Cortex of kidney (tissue), 1 donor: ENCODE measurements at places on chromosomes 7 and 10.

DNA sequence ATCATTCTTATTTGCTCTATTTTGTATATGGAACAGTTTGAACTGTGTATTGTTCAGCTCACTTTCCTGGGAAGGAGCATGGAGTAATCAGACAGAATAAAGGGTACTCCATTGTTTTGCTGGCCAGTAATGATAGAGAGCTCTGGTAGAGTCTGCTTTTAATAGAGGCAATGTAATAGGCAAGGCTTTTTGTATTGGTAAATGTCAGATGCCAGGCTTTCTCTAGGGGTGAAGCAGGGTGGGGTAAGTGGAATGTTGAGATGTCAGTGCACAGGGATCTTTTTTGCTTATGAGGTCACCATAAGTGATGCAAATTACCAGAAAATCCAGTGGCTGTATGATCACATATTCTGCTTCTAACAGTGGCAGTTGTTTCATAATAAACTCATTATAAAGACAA, 1088.3 kb upstream of the SORCS1 start:
- no peak for DNase-seq

GRCh38 chr10:120632942-120633341, 175.9 kb downstream of the PLPP4 start:
- no peak for DNase-seq

- no peak for DNase-seq
Measured at GRCh38 chr10:8346861-8347260, 292.4 kb downstream of the GATA3 start.

- no peak for DNase-seq
Measured at GRCh38 chr10:98509745-98510144, 63.0 kb upstream of the HPS1 start.

GRCh38 chr7:134548877-134549276, at the start of gene AKR1B15:
TSS of gene AKR1B15 (plus strand) at chr7:134549110. CDS start at chr7:134564620, 15,510 bp downstream.
- DNase-seq = no peak

- DNase-seq = no peak
Measured at GRCh38 chr10:68787813-68788212, 39.5 kb upstream of the STOX1 start.

GRCh38 chr10:109411917-109412316, 511.4 kb downstream of the XPNPEP1 start:
- no peak for DNase-seq

- DNase-seq = no peak
Measured at GRCh38 chr10:31508234-31508633, 189.2 kb downstream of the ZEB1 start.

DNA sequence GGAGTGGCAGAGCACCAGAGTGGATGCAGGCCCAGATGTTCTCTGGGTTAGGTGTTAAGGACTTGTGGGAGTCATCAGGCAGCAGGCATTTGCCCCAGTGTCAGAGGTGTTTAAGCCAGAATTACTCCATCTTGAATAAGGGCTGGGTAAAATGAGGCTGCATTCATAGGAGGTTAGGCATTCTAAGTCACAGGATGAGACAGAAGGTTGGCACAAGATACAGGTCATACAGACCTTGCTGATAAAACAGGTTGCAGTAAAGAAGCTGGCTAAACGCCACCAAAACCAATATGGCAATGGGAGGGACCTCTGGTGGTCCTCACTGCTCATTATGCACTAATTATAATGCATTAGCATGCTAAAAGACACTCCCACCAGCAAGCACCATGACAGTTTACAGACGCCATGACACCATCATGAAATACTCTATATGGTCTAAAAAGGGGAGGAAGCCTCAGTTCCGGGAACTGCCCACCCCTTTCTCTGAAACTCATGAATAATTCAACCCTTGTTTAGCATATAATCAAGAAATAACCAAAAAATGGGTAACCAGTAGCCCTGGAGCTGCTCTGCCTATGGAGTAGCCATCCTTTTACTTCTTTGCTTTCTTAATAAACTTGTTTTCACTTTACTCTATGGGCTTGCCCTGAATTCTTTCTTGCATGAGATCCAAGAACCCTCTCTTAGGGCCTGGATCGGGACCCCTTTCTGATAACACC, 882 bp upstream of the LRRC61 start:
- DNase-seq = no peak

DNA sequence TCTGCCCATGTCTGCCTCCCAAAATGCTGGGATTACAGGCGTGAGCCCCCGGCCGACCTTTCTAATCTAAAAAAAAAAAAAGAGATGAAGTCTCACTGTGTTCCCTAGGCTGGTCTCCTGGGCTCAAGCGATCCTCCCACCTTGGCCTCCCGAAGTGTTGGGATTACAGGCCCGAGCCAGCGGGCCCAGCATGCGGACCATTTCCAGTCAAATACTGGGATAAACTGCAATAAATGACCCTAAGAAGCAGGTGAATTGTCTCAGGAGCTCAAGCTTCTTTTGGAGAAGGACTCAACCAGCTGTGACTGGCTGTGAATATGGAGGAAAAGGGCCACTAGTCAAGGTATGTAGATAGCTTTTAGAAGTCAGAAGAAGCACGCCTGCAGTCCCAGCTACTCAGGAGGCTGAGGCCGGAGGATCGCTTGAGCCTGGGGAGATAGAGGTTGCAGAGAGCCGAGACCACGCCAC, 550 bp upstream of the CREM start:
- DNase-seq = no peak

DNA sequence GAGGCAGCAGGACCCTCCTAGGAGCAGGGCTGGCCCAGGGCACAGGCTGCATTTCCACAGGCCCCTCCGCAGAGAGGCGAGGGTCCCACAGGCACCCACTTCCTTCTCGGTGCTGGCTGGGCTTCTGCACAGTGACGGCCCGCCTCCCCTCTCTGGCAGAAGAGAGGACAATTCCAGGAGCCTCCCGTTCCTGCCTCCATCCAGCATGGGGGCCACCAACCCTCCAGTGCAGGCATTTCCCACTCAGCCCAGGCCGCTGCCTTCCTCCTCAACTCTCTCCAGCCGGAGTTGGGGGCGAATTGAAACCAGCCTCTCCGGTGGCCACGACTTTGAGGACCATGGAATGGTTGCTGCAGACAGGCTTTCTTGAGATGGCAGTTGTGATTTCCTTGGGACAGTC, 125.0 kb upstream of the PPP2R2D start:
- no peak for DNase-seq

DNA sequence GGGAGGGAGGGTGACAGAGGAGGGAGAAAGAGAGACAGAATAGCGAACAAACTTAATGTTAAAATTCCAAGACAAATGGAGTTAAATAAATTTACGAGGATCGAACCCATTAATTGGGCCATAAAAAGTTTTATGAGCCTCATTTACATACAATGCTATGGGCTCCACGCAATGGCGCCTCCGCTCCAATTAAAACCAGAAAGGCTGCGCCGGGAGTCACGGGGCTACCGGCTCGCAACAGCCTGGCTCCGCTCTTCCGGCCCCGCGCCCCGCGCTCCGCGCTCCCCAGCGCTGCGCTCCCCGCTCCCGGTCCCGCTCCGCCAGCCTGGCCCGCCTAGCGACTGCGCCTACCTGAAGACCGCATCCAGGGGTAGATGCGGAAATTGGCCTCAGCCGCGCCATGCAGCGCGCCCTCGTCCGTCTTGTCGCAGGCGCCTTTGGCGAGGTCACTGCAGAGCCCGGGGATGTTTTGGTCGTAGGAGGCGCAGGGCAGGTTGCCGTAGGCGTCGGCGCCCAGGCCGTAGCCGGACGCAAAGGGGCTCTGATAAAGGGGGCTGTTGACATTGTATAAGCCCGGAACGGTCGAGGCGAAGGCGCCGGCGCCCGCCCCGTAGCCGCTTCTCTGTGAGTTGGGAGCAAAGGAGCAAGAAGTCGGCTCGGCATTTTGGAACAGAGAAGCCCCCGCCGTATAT, 513 bp downstream of the HOXA7 start:
- DNase-seq = no peak

GRCh38 chr7:44415510-44415909, 74.9 kb downstream of the NUDCD3 start:
- DNase-seq = no peak

GRCh38 chr10:75083972-75084833, 27.3 kb upstream of the SAMD8 start:
- no peak for DNase-seq

- no peak for DNase-seq
Measured at GRCh38 chr7:82697897-82698296, 254.3 kb upstream of the CACNA2D1 start.

DNA sequence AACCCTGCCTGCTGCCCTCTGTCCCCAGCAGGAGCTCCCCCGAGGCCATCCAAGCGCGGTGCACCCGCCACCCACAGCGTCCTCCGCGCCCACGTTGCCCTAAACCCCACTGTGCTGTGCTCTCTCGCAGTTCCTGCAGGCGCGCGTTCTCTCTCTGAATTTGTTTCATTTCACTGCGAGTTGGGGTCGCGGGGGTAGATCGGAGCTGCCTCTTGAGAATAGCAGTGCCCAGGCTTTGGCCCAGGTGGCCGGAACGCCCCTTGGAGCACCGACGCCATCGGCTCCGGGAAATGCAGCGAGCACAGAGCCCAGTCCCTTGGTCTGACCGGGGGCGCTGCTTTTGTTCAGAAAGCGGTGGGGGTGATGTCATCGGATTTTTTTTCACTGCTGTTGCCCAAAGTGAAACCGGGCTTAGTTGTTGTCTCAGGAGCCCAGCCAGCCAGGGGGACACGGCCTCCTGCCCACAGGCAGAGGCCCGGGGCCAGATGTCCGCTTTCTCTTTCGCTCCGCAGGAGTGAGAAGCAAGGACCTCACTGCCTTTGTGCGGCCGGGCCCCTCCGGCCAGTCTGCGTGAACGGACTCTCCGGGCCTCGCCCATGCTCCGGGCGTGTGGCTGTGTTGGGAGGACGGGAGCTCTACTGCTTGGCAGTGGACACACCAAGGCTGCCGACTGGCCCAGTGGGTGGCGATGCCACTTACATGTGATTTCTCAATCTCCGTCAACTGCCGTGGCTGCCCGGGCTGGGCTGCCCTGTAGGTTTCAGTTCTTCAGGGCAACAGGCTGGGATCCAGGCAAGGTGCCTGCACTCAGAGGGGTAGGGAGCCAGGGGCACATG, 43.1 kb downstream of the FOXK1 start:
- DNase-seq = no peak

DNA sequence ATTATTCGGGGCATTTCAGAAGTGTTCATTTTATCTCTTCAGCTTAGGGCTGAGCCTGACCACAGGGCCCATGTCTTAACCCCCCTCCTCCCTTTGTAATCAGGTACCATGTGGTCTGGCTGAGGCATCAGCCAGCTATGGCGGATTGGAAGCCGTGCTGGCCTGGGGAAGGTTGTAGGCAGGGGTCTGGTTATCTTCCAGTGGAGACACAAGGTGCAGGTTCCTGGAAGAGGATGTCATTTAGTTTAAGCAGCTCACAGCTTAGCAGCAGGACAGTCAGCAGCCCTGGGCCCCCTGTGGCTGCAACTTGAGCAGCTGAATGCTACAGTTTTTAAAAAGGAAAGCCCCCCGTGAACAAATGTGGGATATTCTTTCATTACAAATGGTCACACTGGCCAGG, 22.1 kb downstream of the BAG3 start:
- no peak for DNase-seq

- DNase-seq = no peak
Measured at GRCh38 chr10:70328018-70328417, 44.2 kb upstream of the NPFFR1 start.

- DNase-seq = no peak
Measured at GRCh38 chr7:34373940-34374339, 284.1 kb upstream of the NPSR1 start.

DNA sequence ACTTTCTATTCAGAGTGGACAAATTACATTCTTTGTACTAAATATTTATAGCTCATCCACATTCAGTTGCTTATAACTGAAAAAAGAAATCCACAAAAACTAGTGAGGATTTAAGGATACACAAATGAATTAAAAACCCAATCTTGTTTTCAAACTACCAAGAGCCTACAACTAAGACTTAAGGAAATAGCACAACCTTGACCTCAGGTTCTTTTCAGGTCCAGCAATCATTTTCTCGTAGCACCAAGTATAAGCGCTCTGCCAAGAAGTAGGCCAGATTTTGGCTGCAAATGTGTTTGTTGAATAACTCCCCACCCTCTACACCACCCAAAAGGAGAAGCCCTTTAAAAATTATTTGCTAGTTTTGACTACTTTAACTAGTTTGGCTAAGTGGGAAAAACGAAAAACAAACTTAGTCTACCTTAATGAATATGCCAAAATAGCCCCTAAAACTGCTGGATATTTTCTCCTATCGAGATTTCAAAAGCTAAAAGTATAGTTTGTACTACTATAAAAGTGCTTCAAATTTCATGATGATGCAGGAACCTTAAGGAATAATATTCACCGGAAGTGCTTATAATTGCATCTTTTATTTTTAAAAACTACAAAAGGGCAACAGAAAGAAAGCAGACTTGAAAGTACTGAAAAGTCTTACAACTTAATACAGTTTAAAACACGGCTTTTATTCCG, 2.7 kb upstream of the KMT2E start:
- DNase-seq = no peak

GRCh38 chr10:79237454-79238157, 109.7 kb upstream of the PPIF start:
- no peak for DNase-seq

GRCh38 chr7:150396851-150397260, 17.7 kb downstream of the ZNF775 start:
- DNase-seq = no peak

- no peak for DNase-seq
Measured at GRCh38 chr7:39609113-39609934, 14.0 kb upstream of the RALA start.

DNA sequence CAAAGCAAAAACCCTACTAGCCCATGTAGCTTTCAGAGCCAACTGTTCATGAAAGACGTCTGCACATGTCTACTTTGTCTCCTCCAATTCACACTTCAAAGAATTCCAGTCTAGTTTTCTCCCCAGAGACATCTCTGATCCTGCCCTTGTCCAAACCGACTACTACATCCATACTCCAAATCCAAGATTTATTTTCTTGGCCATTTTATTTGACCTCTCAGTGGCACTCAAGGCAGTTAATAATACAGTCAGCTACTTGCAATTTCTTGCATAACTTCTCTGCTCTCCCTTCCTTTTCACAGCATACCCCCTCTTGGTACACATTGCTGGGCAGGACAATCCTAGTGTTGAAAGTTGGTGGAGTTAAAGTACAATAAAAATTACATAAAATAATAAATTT, 170.9 kb upstream of the INHBA start:
- DNase-seq = no peak

DNA sequence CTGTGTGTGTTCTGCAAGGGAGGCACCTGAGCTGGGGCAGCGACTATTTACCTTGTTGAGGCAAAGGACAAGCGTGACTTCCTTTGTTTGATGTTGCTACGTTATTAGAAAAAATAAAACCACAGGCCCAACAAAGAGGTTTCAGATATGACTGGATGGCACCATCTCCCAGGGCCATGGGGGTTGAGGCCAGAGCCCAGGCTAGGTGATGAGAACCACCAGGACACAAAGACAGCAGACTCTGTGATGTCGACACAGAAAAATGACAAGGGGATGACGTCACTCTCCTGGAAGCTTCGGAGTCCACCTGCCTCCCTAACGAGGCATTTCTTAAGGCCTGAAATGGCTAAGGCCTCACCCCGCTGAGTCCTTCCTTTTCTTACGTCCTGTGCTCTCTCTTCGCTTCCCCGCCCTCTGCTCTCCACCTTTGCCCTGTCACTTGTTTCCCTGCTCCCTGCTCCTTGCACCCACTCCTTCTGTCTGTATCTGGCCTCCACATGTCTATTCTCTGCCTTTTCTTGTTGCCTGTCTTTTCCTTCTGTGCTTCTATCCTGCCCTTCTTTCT, 83.0 kb upstream of the ADRB1 start:
- DNase-seq = no peak

GRCh38 chr7:101754424-101755159, 62.8 kb upstream of the CUX1 start:
- DNase-seq = no peak
